Heart right ventricle (tissue), 16 donors: ENCODE measurements at places on chromosomes 6 and 20. TPM values are rescaled to one million over a fixed set of nuclear protein-coding genes. Genes with fewer than 3 reads are reported as not detected.
A peak's percentile ranks its signal among the peaks of the same experiment; 100 is the strongest.

GRCh38 chr20:48102931-48103660 lies 317.8 kb upstream of the SULF2 start:
- H3K36me3 ChIP-seq = no peaks in the 10 kb centered on the region
- no peaks in the 10 kb centered on the region for H3K4me1 ChIP-seq
- H3K27me3 ChIP-seq = peaks cover 5% of the 10 kb centered on the region
- no peak for DNase-seq
- H3K4me3 ChIP-seq = no peak overlapping the region

GRCh38 chr6:104941729-104942091 lies 15.2 kb upstream of the LIN28B start:
- H3K27ac ChIP-seq = no peak overlapping the region
- H3K27me3 ChIP-seq = peaks cover 96% of the 10 kb centered on the region
- no peak for DNase-seq
- peaks cover 9% of the 10 kb centered on the region for H3K4me1 ChIP-seq

GRCh38 chr20:9616833-9617461 lies 102.6 kb downstream of the LAMP5 start:
- no peak overlapping the region for H3K27ac ChIP-seq
- peak; percentile 24 for DNase-seq
- H3K36me3 ChIP-seq = no peaks in the 10 kb centered on the region
- no peak overlapping the region for H3K4me3 ChIP-seq

DNA sequence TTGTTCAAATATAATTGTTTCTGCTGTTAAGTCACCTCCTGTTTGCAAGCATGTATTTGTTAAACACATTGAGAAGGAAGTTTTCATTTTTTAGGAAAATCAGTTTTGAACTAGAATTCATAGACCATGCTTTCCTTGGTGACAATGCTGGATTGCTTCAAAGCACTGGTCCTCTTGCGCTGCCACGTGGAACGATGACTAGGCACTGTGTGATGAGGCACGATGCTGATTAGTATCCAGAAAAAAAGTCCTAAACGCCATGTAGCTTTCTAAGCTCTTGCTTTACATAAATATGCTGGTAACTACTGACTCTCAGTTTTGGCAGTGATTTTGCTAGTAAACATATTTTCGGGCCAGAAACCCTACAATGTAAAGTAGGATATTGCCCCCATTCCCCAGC lies 11.1 kb upstream of the EXOC2 start:
- no peak for DNase-seq
- H3K4me3 ChIP-seq = no peak overlapping the region
- H3K27me3 ChIP-seq = no peaks in the 10 kb centered on the region
- no peaks in the 10 kb centered on the region for H3K36me3 ChIP-seq

- no peak overlapping the region for H3K4me3 ChIP-seq
- no peaks in the 10 kb centered on the region for H3K36me3 ChIP-seq
- no peaks in the 10 kb centered on the region for H3K27me3 ChIP-seq
- peak overlapping the region; percentile 69 for H3K27ac ChIP-seq
Observed at GRCh38 chr6:73943411-73943810, 247.4 kb downstream of the CD109 start.

DNA sequence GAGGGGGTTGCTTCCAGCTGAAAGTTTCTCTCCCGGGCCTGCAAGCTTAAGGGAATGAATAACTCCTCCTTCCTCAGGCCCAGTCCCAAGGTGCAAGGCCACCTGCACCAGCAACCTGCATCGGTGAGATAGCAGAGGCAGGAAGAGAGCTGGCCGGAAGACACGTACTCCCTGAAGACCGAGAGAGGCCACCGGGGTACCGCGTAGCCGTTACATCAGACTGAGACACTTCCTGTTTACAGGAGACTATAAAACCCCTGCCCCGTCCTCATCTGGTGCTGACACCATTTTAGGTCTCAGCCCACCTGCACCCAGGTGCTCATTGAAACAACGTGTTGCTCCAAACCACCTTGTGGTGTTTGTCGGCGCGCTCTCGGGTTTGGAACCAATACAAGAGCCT lies 60.5 kb upstream of the PRND start:
- H3K4me3 ChIP-seq = no peak overlapping the region
- no peak overlapping the region for H3K27ac ChIP-seq
- H3K4me1 ChIP-seq = no peaks in the 10 kb centered on the region
- no peak for DNase-seq
- H3K27me3 ChIP-seq = no peaks in the 10 kb centered on the region

DNA sequence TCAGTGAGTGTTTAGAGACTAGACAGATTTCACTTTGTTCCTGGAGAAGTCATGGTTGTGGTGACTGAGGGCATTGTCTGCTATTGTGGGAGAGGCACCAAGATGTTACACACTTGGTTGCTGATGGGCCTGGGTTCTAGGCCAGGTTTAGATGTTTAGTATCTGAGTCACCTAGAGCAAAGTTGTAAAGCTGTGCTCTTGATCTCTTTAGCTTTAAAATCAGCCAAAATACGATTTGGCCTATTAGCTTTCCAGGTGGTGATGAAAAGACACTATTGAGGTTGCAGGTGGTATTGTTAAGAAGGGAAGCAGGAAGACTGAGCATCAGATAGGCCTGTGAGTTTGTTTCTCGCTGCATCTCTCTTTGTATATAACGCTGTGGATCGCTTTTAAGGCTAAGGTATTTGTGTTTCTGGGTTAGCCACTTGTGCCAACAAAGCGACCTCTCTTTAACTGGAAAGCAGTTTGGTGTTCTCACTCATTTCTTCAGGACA lies 48.6 kb downstream of the FOXO3 start:
- no peak for DNase-seq
- peaks cover 83% of the 10 kb centered on the region for H3K4me1 ChIP-seq
- H3K27me3 ChIP-seq = no peaks in the 10 kb centered on the region
- no peaks in the 10 kb centered on the region for H3K36me3 ChIP-seq
- H3K27ac ChIP-seq = no peak overlapping the region

GRCh38 chr6:17847203-17847760 lies 140.2 kb downstream of the KIF13A start:
- peaks cover 14% of the 10 kb centered on the region for H3K4me1 ChIP-seq
- peaks cover 81% of the 10 kb centered on the region for H3K36me3 ChIP-seq
- no peak overlapping the region for H3K27ac ChIP-seq

GRCh38 chr6:31882344-31882743 lies 3.5 kb upstream of the SLC44A4 start:
- peaks cover 3% of the 10 kb centered on the region for H3K36me3 ChIP-seq
- DNase-seq = no peak
- no peaks in the 10 kb centered on the region for H3K4me1 ChIP-seq
- H3K27me3 ChIP-seq = no peaks in the 10 kb centered on the region
- no peak overlapping the region for H3K4me3 ChIP-seq

DNA sequence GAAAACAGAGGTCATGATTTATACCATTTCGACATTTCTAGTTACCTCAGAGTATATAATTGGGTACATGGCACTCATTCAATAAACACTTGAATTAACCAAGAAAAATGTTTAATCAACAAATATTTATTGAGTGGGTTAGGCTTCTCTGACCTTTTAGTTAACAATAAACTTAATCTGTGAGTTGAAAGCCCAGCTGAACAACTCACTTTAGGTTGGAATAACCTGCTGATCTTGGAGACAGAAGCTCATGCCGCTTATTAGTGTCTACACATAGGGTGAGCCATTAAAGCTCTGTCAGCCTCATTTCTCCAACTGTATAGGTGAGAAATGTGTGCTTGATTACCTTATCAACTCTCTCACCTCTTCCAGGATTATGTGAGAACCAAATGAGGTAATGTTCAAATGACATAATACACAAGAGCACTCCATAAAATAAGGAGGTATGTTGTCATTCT lies 98.2 kb upstream of the DTNBP1 start:
- no peaks in the 10 kb centered on the region for H3K27me3 ChIP-seq
- H3K36me3 ChIP-seq = no peaks in the 10 kb centered on the region
- no peak overlapping the region for H3K27ac ChIP-seq
- DNase-seq = no peak

DNA sequence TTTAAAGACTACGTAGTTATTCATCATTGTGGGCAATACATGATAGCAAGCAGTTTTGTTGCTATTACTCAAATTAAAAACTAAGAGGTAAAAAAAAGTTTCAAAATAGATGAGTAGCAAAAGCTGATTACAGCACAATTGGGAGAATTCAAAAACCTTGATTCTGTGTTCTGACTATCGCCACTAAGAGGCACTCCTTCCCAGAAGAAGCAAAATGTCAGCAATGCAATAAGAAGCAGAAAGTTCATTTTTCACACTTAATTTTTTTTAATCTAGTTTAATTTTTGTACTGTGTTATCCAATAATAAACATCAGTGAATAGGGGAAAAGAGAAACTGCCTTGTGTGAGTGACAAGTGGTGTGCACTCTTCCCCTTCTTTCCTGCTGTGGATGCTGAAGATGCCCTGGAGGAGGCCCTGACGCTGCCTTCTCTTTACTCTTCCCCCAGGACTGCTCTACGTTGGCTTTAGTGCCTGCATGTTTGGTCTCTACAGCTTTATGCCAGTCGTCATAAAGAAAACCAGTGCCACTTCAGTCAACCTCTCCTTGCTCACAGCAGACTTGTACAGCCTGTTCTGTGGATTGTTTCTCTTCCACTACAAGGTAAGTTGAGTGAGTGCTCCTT lies 263.2 kb upstream of the PLN start:
- H3K4me1 ChIP-seq = peaks cover 55% of the 10 kb centered on the region
- no peaks in the 10 kb centered on the region for H3K36me3 ChIP-seq
- DNase-seq = no peak
- H3K27ac ChIP-seq = peak overlapping the region; percentile 80

DNA sequence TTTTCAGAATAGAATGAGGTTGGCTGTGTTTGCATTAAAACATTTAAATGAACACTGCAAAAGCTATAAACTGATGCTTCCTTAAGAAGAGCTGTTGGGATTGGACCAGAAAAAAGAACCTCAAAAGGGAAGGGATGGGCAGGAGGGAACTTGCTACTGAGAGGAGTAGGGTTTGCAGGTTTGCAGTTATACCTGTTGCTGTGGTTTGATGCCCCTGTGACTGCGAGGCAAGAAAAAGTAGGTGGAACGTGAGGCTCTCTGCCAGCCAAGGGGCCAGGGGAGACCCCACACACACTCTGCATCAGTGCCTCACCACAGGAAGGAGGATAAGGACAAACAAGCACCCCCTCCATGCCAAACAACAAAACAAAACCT lies 197.2 kb downstream of the BCAS1 start:
- H3K27ac ChIP-seq = no peak overlapping the region
- no peak for DNase-seq
- no peaks in the 10 kb centered on the region for H3K36me3 ChIP-seq
- no peak overlapping the region for H3K4me3 ChIP-seq
- no peaks in the 10 kb centered on the region for H3K27me3 ChIP-seq

GRCh38 chr6:135195522-135195921 lies 14.4 kb downstream of the MYB start:
- no peak overlapping the region for H3K27ac ChIP-seq
- H3K4me3 ChIP-seq = no peak overlapping the region
- no peaks in the 10 kb centered on the region for H3K27me3 ChIP-seq
- no peaks in the 10 kb centered on the region for H3K36me3 ChIP-seq
- DNase-seq = no peak
- no peaks in the 10 kb centered on the region for H3K4me1 ChIP-seq

DNA sequence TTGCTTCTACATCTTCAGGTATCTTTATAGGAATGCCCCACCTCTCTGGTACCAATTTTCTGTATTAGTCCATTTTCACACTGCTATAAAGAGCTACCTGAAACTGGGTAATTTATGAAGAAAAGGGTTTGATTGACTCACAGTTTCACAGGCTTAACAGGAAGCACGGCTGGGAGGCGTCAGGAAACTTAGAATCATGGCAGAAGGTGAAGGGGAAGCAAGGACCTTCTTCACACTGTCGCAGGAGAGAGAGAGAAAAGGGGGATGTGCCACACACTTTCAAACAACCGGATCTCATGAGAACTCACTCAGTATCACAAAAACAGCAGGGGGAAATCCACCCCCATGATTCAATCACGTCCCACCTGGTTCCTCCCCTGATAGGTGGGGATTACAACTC lies 24.4 kb upstream of the LY86 start:
- no peaks in the 10 kb centered on the region for H3K27me3 ChIP-seq
- DNase-seq = no peak
- H3K4me1 ChIP-seq = no peaks in the 10 kb centered on the region
- H3K36me3 ChIP-seq = no peaks in the 10 kb centered on the region
- H3K27ac ChIP-seq = no peak overlapping the region

DNA sequence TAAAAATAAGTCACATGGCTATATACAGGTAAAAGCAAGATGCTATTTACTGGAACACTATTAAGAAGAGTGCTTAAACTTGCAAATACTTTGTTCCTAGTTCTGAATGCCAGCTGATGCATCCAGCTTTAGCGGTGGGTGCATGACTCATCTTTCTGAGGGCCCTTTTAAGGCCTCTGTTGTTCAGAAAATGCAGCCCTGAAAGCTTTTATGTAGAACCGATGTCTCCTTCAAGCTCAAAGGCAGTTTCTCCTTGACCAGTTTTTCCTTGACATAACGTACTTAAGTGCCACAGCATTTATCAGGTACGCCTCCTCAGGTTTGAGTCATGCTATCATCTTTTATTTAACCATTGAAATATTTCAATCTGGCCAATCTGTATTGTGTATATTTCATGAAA lies 82.8 kb downstream of the MLIP start:
- no peaks in the 10 kb centered on the region for H3K27me3 ChIP-seq
- no peak overlapping the region for H3K27ac ChIP-seq
- no peak overlapping the region for H3K4me3 ChIP-seq
- peaks cover 12% of the 10 kb centered on the region for H3K4me1 ChIP-seq
- no peak for DNase-seq
- H3K36me3 ChIP-seq = no peaks in the 10 kb centered on the region

GRCh38 chr6:121201105-121201504 lies 133.2 kb downstream of the TBC1D32 start:
- H3K4me1 ChIP-seq = no peaks in the 10 kb centered on the region
- DNase-seq = no peak
- no peak overlapping the region for H3K27ac ChIP-seq
- H3K36me3 ChIP-seq = no peaks in the 10 kb centered on the region
- H3K4me3 ChIP-seq = no peak overlapping the region

GRCh38 chr6:91114123-91114708 lies 527.3 kb upstream of the MAP3K7 start:
- H3K27me3 ChIP-seq = no peaks in the 10 kb centered on the region
- no peak for DNase-seq
- no peak overlapping the region for H3K4me3 ChIP-seq
- H3K4me1 ChIP-seq = no peaks in the 10 kb centered on the region
- no peaks in the 10 kb centered on the region for H3K36me3 ChIP-seq

C6orf132 gene
- total RNA-seq = 2.9 TPM

ZNF311 gene
- total RNA-seq = 0.08 TPM

CRISP2 gene
- total RNA-seq = not detected

MROH8 gene
- total RNA-seq = 6.7 TPM

HSPA1A gene
- 226 TPM for total RNA-seq
